ENCODE measurements at places on chromosomes 5 and 9.

GRCh38 chr5:159175547-159175946 is 33.8 kb downstream of the RNF145 start:
- no peak for DNase-seq

DNA sequence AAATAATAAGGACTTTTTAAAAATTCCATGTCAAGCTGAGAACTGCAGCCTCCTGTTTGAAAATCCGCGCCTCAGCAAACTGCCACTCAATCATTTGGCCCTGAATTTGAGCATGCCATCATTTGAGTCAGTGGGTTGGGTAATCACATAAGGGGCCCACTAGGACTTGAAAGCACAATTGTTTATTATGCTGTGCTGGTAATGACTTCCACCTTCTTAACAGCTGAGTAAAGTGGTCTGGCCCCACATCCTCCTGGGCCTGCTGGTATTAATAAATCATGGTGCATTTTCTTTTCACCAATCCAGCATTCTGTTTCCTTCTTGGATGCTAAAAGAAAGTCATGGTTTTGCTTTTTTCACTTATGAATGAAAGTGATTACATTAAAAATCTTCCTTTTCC is 103.0 kb upstream of the CTSL start:
- no peak for DNase-seq

DNA sequence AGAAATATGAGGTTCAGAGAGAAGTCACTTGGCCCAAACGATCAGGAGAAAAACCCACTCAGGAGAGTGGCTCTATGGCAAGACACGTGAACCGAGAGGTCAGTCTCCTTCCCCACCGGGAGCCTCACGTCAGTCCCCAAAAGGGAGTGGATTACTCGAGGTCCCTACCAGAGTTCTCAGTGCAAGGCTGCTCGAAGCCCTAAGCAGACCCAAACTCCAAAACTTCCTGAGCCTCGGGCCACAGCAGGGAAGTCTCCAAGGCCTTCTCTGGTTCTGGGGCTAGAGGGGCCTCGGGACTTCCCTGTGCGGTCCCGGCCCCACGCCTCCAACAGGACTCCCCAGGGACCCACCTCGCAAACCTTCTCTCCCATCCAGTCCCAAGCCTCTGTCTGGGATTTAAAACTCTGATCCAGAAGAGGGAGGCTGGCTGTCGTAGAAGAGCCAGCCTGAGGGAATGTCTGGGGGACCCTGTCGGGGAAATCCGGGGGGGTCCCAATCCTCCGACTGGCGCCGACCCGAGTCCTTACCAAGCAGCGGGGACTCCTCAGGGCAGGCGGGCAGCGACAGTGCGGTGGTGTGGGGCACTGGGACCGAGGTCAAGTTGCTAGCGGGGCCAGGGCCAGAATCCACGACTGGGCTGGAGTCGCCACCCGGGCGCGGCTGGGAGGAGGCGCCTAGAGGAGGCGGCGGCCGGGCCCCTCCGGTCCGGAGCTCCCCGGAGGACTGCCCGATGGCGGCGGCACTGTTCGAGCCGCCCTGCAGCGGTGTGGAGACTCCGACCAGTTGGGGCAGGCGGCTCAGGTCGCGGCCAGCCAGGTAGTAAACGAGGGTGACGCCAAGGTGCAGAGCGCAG is 679 bp downstream of the B4GALT1 start:
- DNase-seq, result no peak

- DNase-seq, result no peak
Measured at GRCh38 chr5:150175536-150175935, 9.0 kb downstream of the CDX1 start.

DNA sequence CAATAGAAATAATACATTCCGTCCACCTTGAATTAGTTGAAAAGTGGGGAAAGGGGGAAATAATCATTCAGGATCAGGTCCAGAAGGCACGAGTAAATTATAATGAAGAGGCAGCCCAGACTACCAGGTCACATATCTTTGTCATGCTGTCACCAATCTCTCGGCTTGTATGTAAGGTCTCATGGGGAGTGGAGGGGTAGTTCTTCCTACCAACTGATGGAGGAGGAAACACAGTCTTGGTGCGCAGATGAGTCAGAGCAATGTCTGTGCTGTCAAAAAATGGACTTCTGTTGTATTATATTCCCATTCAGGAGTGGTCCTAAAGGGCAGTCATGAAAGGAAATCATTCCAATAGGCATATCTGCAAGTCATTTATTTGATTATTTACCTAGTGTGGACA is 164.2 kb upstream of the PTGER4 start:
- DNase-seq, result no peak
